ENCODE measurements at places on chromosomes 6 and 20.
A peak's percentile ranks its signal among the peaks of the same experiment; 100 is the strongest.

- DNase-seq, result no peak
These were observed 18.8 kb downstream of the HIVEP2 start for GRCh38 chr6:142926177-142926493.

DNA sequence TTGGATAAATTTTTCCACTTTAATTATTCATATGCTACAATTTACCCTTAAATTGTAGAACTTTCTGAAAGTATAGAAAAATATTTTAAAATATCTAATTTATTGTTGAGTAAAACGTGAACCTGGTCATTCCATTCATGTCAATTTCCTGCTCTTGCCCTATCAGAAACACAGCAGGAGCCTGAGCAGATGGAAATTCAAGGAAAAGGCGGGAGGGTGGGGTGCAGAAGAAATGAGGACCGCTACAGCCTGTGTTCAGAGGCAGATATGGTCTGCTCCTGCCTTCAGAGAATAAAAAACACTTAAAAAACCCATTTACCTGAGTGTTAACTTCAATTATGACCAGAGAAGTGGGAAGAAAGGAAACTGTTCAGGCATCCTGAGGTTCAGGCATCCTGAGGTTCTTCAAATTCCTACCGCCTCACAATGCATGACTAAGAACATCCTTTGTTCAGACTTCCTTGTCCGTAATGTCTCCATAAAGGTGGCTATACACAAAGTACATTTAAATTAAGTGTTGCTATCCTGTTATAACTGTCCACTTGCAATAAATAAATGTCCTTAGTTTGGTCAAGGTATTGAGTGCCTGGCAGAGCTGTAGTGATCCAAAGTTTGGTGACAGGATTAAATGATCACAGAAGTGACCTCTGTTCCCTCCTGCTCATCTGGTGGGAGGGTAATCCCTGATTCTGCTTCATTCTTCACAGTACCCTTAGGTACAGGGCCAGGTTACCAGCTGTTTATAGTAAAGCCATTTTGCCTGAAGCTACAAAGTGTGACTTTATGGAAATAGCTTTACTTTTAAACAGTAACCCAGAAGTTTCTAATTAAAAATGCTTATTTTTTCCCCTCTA is 109.1 kb downstream of the MAN1A1 start:
- DNase-seq, result no peak

- DNase-seq, result no peak
These were observed 134.7 kb downstream of the WDR27 start for GRCh38 chr6:169566961-169567750.

- DNase-seq, result no peak
These were observed 222.4 kb downstream of the ZNF217 start for GRCh38 chr20:53371216-53371615.

DNA sequence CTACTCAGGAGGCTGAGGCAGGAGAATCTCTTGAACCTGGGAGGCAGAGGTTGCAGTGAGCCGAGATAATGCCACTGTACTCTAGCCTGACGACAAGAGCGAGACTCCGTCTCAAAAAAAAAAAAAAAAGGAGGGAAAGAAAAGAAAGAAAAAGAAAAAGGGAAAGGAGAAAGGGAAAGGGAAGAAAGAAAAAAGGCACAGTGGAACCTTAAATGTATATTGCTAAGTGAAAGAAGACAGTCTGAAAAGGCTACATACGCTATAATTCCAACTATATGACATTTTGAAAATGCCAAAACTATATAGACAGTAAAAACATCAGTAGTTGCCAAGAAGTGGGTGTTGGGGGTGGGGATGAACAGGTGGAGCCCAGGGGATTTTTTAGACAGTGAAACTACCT is 16.2 kb downstream of the PPIL4 start:
- no peak for DNase-seq

- peak; percentile 40 for DNase-seq
These were observed 21.5 kb downstream of the COL9A3 start for GRCh38 chr20:62838128-62838891.

DNA sequence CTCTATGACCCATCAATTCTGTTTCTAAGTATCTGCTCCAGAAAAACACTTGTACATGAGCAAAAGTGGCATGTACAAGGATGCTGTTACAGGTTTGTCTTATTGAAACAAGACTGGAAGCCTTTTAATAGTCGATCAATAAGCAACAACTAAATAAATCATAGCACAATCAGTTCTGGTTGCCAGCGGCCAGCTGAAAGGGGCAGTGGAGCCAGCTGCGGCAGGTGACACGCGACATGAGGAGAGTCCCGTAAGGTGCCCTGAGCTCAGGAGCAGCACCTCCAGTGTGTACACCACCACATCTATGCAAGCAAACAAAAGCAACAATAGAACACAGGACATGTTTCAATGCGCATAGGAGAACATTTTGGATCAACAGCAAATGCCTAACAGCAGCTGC is 20.7 kb upstream of the NNAT start:
- no peak for DNase-seq

GRCh38 chr20:57266291-57267157 is at the start of gene BMP7:
BMP7 (minus strand) TSS chr20:57266641; CDS start chr20:57266122, 519 bp downstream.
- DNase-seq, result no peak

- DNase-seq, result no peak
These were observed 95.6 kb downstream of the KIF16B start for GRCh38 chr20:16477632-16478031.

DNA sequence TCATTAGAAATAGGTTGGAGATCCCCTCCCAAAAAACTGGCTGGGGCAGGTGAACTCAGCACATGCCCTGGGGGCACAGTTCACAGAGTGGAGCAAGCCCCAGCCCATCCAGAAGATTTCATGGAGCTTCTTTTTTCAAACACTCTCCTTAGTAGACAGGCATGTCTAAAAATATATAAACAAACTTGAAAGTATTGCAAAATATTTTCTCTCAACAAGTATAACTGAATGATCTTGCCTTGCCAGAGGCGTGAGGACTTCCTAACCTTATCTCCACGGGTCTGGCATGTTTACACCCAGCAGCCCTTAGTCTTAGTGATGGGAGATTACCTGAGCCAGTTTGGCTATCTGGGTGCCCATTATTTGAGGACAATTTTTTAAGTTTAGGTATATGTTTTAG is 107.1 kb downstream of the QRSL1 start:
- no peak for DNase-seq

- no peak for DNase-seq
These were observed at the start of gene DEFB125 for GRCh38 chr20:87401-87800. DEFB125 (plus strand) TSS chr20:87672; CDS start chr20:87710, 38 bp downstream.

DNA sequence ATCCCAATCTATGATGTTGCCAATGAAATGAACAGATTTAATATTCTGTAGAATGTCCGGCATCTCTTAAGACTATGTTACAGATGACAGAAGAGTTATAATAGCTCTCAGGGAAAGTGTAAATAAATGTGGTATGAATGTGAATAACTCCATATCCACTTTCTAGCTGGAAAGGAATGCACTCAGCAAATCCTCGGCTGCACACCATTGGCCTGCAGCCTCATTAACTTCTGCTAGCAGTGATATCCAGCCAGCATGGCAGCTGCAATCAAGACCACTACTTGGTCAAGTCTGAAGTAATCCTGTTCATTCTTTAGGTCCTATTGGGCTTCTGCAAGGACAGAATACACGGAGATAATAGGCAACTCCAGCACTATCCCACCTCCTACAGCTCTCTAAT is 17.3 kb upstream of the MICA start:
- no peak for DNase-seq

DNA sequence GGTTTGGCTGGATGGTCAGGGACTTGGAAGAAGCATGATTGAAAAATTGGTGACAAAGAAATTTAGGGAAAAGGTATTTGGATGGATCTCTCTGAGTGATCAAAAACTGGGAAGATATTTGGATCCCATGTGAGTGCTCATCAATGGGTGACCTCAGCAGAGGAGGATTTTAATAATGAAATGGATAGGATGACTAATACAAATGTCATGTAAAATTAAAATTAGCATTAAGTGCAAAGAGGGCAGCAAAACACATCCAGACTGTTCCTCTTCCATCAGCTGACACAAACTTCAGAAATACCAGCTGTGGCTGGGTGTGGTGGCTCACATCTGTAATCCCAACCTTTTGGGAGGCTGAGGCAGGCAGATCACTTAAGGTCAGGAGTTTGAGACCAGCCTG is 151.7 kb downstream of the THBS2 start:
- no peak for DNase-seq

DNA sequence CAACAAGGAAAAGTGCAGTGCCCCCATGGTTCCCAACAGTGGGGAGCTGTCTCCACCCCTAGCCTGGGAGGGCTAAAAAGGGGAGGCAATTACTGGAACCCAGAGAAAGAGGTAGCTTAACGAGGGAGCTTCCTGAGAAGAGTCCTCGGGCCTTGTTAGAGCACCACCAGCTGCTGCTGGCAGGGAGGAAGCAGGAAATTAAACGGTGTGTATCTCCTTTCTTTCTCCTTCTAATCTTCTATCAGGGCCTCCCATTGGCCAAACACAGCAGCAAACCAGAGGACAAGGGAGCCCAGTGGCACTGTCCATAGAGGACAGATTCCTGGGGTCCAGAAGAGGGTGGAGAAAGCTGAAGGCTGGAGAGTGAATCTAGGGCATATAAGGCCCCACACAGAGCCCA is 7.6 kb upstream of the BTN2A2 start:
- DNase-seq, result no peak

GRCh38 chr6:82861121-82861520 is 204.5 kb downstream of the UBE3D start:
- no peak for DNase-seq

GRCh38 chr6:28209753-28210535 is 15.1 kb upstream of the ZSCAN9 start:
- no peak for DNase-seq

- no peak for DNase-seq
These were observed 229.4 kb downstream of the TBC1D7 start for GRCh38 chr6:13098793-13099570.

DNA sequence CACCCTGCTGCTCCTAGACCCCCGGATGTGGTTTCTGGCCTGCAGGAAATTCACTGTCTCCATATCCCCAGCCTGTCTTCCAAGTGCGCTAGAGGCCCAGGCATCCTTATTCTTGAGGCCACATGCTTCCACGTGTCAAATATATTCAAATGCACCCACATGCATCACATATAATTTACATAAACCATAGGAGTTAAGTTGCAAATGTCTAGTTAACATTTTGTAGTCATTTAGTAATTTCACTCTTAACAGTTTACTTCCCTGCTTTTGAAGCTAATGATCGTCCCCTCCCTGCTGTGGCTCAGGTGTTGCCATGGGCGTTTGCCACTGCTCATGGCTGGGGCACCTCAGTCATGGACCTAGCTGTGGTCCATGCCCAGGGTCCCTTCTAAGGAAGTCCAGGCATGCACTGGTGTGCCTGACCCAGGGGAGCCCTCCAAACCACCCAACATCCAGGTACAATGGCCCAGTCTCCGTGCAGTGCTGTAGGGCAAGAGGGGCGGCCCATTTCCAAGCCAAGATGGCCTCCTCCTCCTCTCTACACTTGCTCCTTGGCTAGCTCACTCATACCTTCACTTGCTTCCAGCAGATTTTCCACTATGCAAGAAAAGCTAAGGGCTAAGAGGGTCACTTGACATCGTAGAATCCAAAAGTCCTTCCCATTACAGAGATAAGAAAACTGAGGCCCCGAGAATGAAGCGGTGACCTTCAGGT is 42.4 kb downstream of the FGD2 start:
- DNase-seq, result no peak

- no peak for DNase-seq
These were observed 160.8 kb downstream of the C6orf58 start for GRCh38 chr6:127737768-127738167.

DNA sequence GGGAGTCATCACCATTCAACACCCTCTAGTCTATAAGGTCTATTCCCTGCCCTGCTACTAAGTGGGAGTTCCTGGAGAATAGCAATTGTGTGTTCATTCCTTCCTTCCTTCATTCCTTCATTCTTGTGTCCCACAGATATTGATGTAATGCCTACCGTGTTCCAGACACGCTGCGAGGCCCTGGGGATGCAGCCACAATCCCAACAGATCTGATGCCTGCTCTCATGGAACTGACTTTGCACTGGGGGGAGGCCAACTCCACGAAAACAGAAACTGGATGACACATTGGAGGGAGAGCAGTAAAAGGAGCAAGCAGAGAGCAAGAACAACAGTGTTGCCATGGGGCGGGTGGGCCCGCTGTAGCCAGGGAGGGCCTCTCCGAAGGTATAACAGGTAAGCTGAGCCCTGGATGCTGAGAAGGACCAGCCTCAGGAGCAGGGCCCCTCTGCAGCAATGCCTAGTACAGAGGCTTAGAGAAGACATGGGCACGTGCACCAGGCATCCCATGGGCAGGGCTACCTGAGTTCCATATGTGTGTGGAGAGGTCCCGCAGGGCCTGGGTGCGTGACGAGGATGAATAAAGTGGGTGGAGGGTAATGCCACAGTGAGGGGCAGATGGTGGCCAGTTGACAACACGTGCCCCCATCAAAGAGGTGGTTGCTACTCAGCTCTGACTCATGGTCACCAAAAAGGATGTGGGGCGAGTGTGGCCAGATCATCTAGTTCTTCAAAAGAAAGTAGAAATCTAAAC is 173.9 kb downstream of the NFATC2 start:
- no peak for DNase-seq
